ENCODE measurements at places on chromosomes 12 and 14. TPM values are rescaled to one million over a fixed set of nuclear protein-coding genes. Genes with fewer than 3 reads are reported as not detected.

The DTX1 gene
- not detected for total RNA-seq

The PRH2 gene
- total RNA-seq, result not detected

The IRF9 gene
- total RNA-seq, result 56.7 TPM

The EIF2S3B gene
- total RNA-seq, result 4.9 TPM

The CNTN1 gene
- 0.51 TPM for total RNA-seq

The CLEC7A gene
- total RNA-seq, result not detected
